ENCODE measurements at places on chromosomes 5 and 9.

- DNase-seq, result no peak
Observed at GRCh38 chr5:69528035-69528434, 32.0 kb upstream of the GTF2H2C start.

- DNase-seq, result peak; percentile 55
Observed at GRCh38 chr5:153546566-153546965, 56.1 kb downstream of the GRIA1 start.

- DNase-seq, result no peak
Observed at GRCh38 chr9:86507212-86507630, 153.0 kb upstream of the TUT7 start.

DNA sequence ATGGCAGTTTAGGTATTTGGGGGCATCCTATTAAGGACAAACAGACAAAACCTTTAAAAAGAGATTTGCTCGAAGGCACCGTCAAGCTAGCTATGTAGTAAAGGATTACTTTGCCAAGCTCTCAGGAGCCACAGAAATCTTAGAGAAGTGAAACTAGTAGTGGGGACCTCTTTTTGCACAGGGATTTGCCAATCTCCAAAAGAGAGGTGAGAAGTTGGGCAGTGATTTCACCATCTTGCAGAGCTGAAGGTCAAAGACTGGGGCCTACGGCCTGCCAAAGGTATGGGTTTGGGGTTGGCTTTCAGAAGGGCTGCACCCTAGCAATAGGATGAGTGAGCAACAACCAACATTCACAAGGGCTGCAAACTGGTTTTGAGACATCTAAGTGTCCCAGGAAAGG lies 1.6 kb upstream of the FCN1 start:
- DNase-seq, result no peak

DNA sequence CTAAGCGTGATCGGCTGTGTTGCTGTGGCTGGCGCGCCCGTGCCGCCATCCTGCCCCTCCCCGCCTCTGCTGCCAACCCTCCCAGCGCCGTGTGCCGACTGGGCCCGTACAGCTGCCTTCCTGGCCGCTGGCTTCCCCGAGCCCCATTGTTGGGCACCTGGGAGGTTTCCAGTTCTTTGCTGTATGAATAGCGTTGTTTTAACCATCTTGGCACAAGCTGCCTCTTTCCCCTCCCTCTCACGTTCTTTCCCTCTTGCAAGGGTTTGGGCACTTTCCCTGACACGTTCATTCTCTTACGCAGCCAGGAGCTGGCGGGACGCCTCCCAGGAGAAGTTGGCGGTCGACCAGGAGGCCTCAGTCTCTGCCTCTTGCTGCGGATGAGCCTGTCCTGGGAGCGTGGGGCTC lies 43.1 kb upstream of the RXRA start:
- DNase-seq, result peak; percentile 86

DNA sequence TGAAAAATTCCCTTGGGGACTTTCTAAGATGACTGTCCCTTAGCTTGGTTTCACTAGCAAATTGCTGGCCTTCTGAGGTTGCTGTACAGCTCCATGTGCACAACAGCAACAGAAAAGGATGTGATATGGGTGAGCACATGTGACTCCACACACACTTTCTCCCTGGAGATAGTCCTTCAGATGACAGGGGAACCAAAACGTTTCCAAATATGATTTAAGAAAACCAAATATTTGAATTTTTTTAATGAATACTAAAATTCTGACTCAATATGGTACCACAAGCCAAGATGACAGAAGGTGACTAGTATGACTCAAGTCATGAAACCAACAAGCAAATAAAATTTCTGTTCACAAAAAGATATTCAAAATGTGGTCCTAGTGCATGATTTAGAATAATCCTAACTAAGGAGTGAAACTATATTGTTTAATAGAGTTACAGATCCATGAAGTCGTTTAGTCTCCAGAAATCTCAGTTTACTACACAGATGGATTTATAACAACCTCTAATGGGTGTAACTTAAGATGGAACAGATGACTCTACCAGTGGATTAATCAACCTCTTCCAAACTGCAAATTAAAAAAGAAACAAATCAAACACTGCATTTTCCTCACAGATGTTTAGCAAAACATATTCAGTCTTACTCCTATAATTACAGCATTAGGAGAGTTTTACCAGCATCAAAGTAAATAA lies 144.8 kb upstream of the PIK3R1 start:
- DNase-seq, result peak; percentile 61

- peak; percentile 36 for DNase-seq
Observed at GRCh38 chr5:32523625-32524024, 61.7 kb upstream of the SUB1 start.

GRCh38 chr5:155753943-155754581 lies 572.9 kb upstream of the SGCD start:
- no peak for DNase-seq

GRCh38 chr5:157915638-157916037 lies 56.7 kb upstream of the CLINT1 start:
- DNase-seq, result no peak

DNA sequence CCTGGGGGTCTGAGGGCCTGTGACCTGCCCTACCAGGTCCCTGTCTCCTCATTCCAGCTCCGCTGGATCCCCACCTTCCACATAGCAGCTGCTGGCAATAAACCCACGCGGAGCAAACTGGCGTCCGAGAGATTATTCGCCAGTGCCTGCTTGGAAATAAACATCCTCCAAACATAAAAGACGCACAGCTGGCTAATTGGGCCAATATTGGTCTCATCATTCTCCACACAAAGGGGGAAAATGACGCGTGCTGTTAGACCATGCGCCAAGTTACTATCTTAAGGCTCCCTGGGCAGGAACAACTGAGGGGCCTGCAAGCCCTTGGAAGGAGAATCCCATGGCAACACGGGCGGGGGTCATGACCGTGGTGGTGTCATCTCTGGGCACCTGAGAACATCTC lies 73.3 kb upstream of the SARDH start:
- DNase-seq, result no peak

- peak; percentile 69 for DNase-seq
Observed at GRCh38 chr5:91957666-91958065, 574.5 kb upstream of the ARRDC3 start.

GRCh38 chr5:121429761-121430160 lies 421.9 kb upstream of the FTMT start:
- DNase-seq, result no peak

DNA sequence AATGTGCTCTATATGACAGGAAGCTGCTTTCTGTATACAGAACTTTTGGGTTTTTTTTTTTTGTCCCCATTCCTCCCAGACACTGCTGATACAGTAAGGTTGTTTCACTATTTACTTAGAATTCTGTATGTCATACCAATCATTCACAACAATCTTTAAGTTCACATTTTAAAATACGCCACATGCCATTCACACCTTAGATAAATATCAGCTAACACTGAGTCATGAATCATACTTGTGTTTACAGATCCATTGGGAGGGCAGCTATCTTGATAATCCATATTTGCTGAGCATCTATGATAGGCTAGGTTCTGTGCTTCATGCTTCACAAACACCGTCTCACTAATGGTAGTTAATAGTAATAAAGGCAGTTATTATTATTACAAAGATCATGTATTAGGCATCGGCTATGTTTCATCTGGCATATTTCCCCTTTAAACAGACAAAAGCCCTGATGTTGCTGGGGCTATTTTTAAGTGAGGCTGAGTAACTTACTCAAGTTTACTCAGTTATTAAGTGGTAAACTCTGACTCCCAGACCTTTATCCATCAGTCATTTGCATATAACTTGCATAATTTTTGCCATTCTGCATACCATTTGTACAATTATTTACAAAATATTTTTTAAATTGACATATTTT lies 152.2 kb upstream of the HMHB1 start:
- no peak for DNase-seq

- peak; percentile 72 for DNase-seq
Observed at GRCh38 chr9:104866191-104866590, 61.8 kb downstream of the ABCA1 start.

DNA sequence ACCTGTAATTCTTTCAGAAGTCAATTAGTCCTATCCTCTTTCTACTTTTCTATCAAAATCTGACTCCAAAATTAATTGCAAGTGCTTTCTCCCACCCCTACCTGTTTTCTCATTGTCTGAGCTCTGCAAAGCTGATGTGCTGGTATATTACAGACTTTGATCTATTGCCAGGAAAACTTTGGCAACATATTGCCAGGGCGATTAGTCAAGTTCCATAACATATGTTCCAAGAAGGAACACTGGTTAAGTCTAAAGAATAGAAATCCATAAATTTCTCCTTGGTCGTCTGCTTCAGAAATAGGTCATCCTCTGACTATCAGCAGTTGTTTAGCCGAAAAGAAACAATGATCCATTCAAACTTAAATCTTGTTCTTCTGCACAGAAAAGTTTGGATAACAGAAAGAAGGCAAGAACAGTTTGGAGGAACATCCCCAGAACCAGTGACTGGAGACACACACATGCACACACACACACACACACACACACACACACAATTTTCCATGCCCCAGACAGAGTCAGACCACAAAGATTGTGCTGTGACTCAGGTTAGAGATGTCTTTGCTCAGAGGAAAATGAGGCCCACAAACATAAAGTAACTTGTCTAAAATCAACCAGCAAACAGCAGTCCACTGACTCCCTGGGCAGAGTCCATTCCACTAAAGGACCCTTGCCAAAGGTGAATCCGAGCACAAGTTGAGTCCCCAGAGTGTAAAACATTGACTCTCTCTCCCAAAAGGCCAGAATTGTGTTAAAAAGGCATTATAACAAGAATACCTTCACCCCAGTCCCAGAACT lies 202.1 kb downstream of the DEPDC1B start:
- no peak for DNase-seq

GRCh38 chr9:72262063-72262462 lies 102.9 kb downstream of the ZFAND5 start:
- DNase-seq, result no peak

Data from GM23248 (cell line).